Fibroblast of the aortic adventitia (primary cell): ENCODE measurements at places on chromosomes 2 and 18. TPM values are rescaled to one million over a fixed set of nuclear protein-coding genes. Genes with fewer than 3 reads are reported as not detected.

Gene UGT1A10
- total RNA-seq = 0.41 TPM in 1 of 2 replicates, not detected in the other

Gene AKAIN1
- not detected in 2 replicates for total RNA-seq

Gene TSPYL6
- total RNA-seq = 0.25 TPM in 1 of 2 replicates, not detected in the other

Gene SRD5A2
- 0.09 TPM in 1 of 2 replicates, not detected in the other for total RNA-seq

Gene MBD5
- total RNA-seq = 41.4 and 47.0 TPM in 2 replicates

Gene FNDC4
- total RNA-seq = 7.3 and 45.8 TPM in 2 replicates

Gene GKN2
- not detected in 2 replicates for total RNA-seq

Gene CROCC2
- under 0.01 and 0.41 TPM in 2 replicates for total RNA-seq

Gene DYNAP
- not detected in 2 replicates for total RNA-seq

Gene ATP8B1
- total RNA-seq = 11.2 and 80.4 TPM in 2 replicates

Gene GCG
- total RNA-seq = not detected in 2 replicates

Gene CELF4
- not detected in 2 replicates for total RNA-seq

Gene RGPD4
- 0.16 TPM in 1 of 2 replicates, not detected in the other for total RNA-seq

Gene FEZ2
- total RNA-seq = 62.8 and 93.5 TPM in 2 replicates

Gene CYRIA
- total RNA-seq = 0.54 and 5.6 TPM in 2 replicates

Gene CLEC4F
- not detected in 2 replicates for total RNA-seq

Gene SIX3
- total RNA-seq = not detected in 2 replicates

Gene SCN2A
- 16.7 and 18.5 TPM in 2 replicates for total RNA-seq

Gene ITGB6
- under 0.01 TPM in 1 of 2 replicates, not detected in the other for total RNA-seq

Gene KCNG2
- not detected in 2 replicates for total RNA-seq

Gene RBM44
- total RNA-seq = 0.27 and 0.65 TPM in 2 replicates

Gene TMEM200C
- 0.33 and 0.36 TPM in 2 replicates for total RNA-seq

Gene SPAST
- 26.6 and 37.3 TPM in 2 replicates for total RNA-seq

Gene MGAT4A
- 0.36 and 0.74 TPM in 2 replicates for total RNA-seq

Gene IGFBP2
- total RNA-seq = 1.1 and 10.6 TPM in 2 replicates

Gene FHL2
- 92.4 and 267 TPM in 2 replicates for total RNA-seq

Gene HOXD12
- not detected in 2 replicates for total RNA-seq

Gene MAL
- not detected in 2 replicates for total RNA-seq

Gene UPP2
- total RNA-seq = not detected in 2 replicates

Gene IHH
- total RNA-seq = 0.09 TPM in 1 of 2 replicates, not detected in the other
